Posterior cingulate gyrus (tissue), 11 donors: ENCODE measurements at places on chromosomes 3 and 15.

DNA sequence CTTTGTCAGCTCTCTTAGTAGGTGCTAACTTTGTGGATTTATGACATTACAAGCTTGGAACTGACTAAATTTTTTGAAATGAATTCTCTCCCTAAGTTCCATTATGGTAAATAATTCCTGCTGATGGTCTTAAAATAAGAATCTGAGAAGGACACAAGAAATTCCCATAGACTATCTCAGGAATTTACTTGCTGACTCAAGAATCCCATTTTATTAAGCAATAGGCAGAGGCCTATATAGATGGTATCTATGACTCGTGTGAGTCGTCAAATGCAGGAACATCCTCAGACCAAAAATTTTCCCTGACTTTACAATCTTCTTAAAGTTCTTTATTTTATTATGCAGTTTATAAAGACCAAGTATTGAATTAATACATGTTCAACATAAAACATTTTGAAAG is 30.7 kb upstream of the CBLB start:
- no peak for DNase-seq

GRCh38 chr15:85689729-85690128 is 105.0 kb downstream of the KLHL25 start:
- DNase-seq, result peak; percentile 80

DNA sequence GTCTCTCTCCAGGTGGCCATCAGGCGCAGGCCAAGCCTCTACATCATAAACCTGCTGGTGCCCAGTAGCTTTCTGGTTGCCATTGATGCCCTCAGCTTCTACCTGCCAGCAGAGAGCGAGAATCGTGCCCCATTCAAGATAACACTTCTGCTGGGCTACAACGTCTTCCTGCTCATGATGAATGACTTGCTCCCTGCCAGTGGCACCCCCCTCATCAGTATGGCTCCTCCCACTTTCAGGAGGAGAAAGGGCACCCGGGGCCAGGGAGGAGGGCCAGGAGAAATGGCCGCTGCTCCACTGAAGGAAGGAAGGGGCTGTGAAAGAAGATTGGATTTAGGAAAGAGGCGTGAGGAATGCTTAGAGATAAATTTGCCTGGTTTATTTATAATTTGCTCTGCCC is 6.6 kb downstream of the HTR3C start:
- DNase-seq, result no peak

DNA sequence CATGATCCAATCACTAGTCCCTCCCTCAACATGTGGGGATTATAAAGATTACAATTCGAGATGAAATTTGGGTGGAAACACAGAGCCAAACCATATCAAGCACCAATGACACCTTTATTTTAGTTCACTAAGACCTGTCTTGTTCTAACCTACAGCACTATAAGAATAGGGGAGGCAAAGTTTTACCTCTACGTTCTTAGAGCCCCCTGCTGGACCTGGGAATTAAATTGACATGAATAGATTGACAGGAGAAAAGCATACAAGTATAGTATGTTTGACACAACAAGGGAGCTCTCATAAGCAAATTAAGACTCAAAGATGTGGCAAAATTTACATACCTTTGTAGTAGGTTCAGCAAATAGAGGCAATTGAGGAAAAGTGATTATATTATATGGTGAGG is 974.4 kb upstream of the ALCAM start:
- no peak for DNase-seq

DNA sequence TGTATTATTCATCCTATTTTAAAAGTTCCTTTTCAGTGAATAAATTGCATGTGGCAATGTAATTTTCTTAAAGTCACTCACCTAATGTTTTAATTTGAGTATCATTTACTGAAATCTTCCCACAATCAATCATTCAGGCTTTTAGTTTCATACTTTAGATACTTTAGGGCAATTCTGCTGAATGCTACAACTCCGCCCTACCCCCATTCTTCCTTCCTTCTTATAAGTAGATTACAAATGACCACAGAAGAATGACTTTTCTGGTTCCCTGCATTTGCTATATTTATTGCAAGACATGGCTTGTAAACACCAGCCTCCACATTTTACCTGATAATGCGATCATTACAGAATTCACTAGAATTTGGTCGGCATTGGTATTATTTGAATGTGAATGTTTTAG is 1061.9 kb downstream of the FHIT start:
- no peak for DNase-seq

GRCh38 chr15:38050529-38051448 is 116.3 kb downstream of the TMCO5A start:
- DNase-seq, result no peak

DNA sequence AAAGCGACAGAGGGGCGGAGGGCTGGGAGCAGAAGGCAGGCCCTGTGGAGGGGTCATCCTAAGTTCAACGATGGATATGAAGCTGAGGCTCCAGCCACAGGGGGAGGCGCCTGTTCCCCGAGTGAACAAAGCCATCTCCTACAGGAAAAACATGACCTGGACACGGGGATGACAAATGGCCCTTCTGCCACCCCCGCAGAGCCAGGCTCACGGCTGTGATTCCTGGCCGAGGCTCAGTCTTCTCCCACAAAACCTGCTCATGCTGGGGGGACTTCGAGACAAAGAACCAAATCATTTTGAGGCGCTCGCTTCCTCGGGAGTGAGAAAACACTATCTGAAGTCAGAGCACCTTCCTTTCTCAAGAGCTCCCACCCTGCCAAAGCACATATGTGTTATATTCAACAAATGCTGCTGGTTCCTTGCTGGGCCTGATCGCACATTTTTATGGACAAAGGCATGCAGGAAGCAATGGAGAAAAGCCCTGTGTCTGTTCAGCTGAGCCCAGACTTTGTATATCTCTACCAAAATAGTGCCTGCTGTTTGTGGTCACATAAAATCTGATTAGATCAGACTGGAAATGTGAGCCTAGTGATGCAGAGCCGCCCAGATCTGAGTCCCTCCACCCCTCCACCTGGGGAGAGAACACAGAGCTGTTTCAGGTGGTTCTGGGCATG is 5.6 kb downstream of the RBP1 start:
- no peak for DNase-seq

- no peak for DNase-seq
These were observed 145.3 kb downstream of the RORA start for GRCh38 chr15:61083788-61084134.

DNA sequence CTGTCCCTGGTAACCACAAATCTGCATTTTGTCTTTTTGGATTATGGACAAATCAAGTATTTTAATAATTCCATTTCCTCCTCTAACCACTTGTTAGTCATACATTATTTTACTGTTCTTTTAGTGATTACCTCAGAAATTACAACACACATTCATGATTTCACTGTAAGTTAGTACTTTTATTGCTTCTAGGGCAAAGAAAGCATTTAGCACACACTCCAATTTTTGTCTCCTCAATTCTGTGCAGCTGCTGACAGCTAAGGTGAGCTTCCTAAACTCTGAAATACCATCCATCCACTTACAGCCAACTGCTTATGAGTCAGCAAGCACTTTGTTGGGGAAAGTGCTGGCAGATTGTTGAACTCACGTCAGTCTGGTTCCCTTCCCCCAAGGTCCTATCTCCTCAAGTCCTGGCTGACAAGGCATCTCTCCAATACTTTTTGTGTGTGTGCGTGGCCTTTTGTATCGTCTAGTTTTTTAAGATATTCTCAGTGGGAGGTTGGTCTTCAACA is 49.4 kb upstream of the TNFAIP8L3 start:
- DNase-seq, result no peak

DNA sequence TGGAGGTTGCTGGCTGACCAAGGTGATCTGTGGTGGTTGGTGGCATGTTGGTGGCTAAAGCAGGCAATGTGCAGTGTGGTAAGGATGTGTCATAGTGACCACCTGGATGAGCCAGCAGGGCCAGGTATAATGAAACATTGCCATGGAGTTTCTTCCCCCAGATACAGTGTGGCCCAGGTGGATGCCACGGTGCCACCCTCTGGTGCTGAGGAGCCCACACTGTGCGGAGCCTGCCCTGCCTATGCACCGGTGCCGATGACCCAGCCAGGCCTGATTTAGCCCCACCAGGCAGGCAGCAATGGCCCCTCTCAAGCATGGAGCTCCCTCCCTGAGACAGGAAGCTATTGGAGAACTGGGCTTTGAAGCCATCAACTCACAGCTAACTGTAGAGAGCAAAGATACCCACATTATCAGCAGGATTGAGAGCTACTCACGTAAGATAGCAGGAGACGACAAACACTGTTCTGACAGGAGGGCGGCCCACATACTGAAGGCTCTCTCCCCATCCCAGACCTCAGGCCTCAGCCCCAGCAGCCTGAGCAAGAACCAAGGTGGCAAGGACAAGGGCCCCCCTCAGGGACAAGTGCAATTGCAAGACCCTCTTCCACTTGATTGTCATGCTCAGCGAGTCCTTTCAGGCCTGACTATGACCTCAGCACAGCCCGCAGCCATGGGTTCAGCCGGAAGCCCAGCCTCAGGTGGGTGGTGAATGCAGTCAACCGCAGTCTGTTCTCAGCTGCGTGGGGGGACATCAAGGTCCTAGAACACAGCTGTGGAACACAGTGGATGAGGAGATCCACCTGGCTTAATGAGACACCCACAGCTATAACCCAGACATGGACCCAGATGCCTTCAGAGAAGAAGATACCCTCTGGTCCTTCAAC is 82.8 kb upstream of the CDV3 start:
- DNase-seq, result no peak

GRCh38 chr15:34644061-34644460 is 60.6 kb upstream of the GOLGA8B start:
- DNase-seq, result no peak

DNA sequence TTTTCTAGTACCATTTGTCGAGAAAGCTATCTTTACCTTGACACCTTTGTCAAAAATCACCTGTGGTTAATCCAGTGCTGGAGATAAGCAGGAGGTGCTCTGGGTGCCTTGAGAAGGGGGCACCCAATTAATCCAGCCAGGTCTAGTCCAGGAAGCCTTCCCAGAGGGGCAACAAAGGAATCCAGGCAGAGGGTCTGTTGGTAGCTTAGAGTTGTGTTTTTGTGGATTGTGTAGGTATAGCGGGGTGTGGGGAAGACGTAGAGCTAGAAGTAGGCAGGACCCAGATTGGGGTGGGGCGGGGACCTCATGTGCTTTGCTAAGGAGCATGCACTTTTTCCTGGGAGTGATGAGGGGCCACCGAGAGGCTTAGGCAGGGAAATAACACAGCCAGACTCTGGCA is 6.0 kb upstream of the PIGZ start:
- DNase-seq, result no peak

- DNase-seq, result no peak
These were observed 101.3 kb downstream of the DPH6 start for GRCh38 chr15:35444557-35445204.

DNA sequence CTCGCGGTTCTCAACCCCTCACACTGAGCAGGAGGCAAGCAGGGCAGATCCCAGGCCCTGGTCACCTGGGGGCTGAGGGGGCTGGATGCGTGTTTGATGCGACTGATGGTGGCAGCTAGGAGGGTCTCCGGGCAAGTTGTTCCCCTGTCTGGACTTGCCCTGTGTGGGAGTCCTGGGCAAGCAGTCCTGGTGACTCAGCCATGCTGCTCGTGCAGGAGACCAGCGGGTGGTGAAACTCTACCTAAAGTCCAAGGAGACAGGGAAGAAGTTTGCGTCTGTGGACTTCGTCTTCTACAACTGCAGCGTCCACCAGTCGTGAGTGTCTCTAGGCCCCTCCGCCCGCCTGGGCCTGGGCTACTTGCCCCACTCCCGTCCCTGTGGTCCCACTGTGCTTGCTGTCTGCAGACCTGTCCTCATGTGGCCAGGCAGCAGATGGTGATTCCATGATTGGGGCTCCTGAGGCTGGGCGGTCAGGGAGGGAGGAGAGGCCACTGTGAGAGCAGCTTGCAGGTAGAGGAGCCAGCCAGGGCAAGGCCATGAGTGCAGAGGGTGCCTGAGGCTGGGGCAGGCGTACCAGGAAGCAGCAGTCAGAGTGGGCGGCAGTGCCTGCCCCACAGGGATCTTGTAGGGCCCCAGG is 23.1 kb downstream of the PLXNA1 start:
- DNase-seq, result no peak

DNA sequence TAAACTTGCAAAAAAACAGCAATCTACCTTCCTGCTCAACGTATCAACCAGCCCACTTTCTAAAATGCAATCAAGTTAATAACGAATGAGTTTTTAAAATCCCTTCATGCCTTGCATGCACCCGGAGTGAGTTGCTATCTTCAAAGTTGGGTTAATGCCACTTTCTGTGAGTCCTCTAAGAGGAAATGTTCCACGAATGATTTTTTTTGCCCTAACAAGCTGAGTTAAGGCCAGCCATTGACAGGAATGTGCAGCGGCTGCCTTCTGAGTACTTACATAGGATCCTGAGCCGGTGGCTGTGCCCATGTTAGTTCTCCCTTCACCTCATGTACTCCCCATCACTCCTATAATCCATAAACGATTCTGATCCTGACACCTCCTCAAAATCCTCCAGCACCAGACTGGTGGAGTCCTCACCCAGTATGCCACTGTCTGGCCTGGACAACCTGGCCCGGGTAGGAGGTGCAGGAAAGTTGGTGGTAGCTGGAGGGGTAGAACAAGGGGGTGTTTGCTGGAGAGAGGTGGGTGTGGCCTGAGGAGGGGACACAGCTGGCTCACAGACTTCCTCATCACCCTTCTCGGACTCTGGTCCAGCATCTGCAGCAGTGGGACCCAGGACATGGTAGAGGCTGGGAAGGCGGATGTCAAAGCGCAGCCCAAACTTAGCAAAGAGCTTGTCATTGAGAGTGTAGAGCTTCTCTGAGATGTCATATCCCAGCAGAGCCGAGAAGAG is 12.4 kb downstream of the POPDC2 start:
- DNase-seq, result no peak

DNA sequence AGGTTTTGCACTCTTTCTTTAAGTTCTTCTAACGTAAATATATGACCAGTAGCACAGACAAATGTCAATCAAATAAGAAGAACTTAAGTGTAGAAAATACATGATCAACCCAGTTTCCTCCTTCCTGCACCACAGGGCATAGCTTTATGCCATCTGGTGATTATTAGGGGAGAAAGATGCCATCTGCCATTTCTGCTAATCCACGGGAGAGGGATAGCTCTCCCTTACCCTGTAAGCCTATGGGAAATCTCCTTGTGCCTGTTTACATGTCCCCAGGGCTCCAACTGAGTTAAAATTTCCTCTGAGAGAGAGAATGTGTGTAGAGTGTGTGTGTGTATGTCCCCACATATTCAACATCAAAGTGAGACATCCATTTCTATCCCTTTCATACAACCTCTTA is 135.9 kb downstream of the RSL24D1 start:
- DNase-seq, result no peak
